ENCODE measurements at places on chromosomes 1 and 21. TPM values are rescaled to one million over a fixed set of nuclear protein-coding genes. Genes with fewer than 3 reads are reported as not detected.

The SPATA45 gene
- total RNA-seq, result not detected

The DSCAM gene
- total RNA-seq, result not detected

The PALMD gene
- 77.9 TPM for total RNA-seq

The PRR9 gene
- total RNA-seq, result not detected

The HTR1D gene
- 0.49 TPM for total RNA-seq

The OPRD1 gene
- total RNA-seq, result not detected

The PGD gene
- 74.0 TPM for total RNA-seq

Measured in bladder microvascular endothelial cell (primary cell).